ENCODE measurements at places on chromosomes 16 and 17.

DNA sequence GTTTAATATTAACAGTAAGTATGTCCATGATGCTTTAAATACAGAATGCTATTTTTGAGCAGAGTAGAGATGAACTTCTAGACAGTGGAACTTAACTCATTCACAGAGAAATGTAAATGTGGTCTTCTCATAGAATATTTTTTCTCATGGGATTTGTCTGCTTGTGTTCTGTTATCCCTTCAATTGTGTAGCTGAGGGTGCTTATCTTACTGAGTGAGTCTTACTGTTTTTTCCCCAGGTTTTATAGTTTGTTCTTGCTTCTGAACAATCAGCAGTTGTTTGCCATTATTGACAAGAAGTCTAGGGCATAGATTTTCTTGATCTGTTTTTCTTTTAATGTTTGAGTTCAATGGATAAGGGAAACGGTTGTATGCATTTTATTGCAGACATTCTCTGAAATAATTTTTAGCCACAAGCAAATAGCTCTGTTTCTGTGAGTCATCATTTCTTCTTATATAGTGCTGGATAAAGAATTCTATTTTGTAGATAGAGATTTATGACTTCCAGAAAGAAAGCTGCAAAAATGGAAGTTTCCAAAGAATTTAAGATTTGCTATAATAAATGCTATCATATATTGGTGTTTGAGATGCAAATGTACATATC, 60.5 kb downstream of the NF1 start:
- no peak for DNase-seq

DNA sequence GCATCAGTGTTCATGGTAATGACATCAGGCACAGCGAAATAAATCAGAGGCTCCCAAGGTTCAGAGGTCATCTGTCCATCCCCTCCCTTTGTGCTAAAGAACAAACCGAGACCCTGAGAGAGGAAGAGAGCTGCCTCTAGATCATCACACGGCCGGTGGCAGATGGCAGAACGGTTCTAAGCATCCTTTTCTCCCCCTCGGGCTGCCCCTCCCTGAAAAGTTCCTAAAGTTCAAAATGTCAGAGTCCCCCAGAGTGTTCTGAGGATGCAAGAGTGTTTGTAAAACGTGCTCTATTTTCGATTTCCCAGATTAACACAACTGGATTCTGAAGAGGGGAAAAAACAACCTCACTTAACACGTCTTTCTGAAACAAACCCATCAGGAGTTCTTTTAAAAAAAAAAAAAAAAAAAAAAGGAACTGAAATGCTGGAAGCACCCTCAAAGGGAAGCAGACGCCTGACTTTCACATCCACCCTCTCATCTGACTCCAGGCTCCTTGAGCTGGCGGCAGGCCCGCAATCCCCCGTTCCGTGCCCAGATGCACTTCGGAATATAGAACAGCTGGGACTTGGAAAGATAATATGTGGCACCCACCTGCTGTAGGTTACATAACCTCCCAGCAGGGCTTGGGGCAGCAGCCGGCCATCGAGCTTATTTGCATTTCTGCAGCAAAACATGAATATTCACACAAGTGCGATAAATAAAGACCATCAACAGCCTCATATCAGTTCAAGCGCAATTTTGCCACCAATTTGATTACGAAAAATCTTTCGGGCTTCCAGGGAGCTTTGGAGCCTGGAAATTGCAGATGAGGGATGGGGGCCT, 115.5 kb upstream of the SMURF2 start:
- DNase-seq = no peak

- no peak for DNase-seq
These were observed 42.9 kb downstream of the BAHCC1 start for GRCh38 chr17:81438007-81438659.

DNA sequence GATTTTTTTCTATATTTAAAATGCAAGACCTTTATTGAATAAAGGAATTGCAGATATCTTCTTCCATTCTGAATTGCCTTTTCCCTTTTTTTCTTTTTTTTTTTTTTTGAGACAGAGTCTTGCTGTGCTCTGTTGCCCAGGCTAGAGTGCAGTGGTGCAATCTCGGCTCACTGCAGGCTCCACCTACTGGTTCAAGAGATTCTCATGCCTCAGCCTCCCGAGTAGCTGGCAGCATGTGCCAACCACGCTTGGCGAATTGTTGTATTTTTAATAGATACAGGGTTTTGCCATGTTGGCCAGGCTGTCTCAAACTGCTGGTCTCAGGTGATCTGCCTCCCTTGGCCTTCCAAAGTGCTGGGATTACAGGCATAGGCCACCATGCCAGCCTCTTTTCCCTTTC, 151.5 kb downstream of the CEP112 start:
- no peak for DNase-seq

Measured in T-helper 2 cell treated with Interferon-gamma antibody and Interleukin-4, amounts not matched to agents 5 μg/mL and 100 μg/mL, for 36 hours (primary cell).